ENCODE measurements at places on chromosomes 13 and 19.

DNA sequence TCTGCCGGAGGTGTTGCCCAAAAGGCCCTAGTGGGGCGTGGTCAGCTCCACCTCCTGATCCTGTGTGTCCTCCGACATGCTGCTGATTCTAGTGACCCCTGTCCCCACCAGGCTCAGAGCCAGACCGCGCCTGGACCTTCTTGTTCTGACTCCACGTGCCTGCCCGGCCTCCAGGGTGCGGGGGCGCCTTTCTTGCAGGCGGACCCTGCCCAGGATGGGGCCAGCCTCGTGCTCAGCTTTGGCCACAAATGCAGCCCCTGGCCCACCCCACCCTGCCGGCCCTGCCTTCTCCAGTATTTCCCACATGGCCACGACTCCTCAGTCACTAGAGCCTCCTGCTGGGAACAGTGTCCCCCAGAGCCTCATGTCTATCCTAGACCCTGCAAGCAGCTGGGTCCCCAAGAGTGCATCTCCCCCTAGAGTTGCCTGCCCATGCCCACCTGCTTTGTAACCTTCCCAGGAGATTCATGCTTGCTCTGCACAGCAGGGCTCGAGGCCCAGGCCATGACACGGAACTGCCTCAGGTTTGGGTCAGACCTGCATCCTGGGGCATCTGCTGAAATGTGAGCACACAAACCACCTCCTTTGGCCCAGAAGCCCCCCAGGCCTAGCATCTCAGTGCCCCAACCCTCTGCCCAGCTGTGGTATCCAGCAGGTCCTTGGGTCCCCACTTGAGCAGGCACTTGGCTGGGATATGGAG, 27.0 kb downstream of the TMEM161A start:
- DNase-seq = no peak

DNA sequence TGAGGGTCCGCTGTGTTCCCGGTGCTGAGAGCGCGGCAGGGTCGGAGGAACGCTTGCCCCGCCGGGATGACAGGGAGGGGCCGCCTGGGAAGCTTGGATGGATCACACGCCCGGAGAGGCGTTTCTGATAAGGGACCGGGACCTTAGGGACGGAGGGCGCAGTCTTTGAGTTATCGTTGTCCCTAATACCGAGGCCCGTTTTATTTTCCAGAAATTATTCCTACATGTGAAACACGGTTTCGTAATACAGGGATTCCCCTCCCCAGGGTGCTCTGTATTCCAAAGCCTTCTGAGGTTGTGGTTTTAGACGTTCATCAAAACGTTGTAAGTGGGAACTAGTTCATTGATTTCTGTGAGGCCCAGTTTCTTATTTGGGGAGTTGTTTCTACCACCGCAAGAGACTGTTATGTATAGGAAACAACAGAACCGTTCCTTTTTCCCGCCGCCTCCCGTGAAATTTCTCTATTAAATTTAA, 752 bp downstream of the PDCD5 start:
- peak; percentile 3 for DNase-seq

DNA sequence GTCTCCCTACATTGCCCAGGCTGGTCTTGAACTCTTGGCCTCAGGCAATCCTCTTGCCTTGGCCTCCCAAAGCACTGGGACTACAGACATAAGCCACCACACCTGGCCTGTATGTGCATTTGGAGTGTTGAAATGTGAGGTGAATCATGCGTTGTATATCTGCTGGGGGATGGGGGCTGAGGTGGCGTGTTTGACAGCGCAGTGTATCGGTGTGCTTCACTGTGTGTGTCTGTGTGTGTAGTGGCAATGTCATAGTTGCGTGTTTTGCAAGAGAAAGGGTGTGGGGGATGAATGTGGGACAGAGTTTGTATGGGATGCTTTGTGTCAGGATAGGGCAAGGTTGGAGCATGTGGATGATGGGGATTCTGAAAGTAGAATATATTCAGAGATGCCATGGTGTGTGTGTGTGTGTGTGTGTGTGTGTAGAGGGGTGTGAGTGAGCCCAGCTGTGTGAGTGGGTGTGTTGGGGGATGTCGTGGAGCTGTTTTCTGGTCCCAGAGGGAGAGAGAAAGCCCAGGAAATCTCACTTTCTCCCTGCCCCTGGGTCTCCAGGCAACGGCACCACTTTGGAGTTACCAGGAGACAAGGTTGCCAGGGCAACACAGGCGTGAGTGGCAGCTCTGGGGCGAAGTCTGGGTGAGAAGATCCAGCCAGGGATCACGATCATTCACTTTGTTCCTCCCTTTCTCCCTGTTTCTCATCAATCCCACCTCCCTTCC, 1.1 kb upstream of the SWSAP1 start:
- DNase-seq = no peak

DNA sequence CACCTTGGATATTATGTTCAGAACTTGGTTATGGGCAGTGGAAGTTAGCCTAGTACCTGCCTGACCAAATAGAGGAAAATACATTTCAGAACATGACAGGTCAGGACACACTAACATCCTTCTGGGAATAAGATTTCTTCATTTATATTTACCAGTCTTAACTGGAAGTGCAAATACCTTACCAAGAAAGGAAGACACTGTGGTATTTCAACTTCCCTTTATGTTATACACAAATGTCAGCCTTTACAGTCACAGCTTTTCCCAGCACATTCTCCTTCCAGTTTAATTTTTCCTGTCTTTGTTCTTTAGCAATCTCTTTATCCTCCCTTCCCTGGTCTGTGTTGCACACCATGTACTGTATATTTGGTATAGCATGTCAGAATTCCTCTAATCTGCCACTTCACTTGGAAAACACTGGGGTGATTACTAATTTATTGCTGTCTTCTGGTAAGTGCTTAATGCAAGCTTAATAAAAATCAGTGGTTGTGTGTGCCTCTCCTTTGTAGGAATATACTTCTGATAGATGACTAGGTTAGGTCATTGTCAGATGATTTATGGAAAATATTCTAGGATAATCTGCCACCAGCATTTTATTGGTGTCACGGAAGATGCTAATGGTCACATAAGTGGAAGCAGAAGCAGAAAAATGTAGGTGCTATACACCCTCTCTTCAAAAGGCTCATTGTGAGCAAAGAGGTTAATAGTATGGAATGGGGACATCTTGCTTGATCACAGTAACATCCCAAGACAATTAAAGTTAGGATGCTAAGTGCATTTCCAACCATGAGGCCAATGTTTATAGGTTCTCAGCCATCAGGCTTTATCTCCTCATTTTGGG, 124.3 kb upstream of the STARD13 start:
- DNase-seq = no peak

DNA sequence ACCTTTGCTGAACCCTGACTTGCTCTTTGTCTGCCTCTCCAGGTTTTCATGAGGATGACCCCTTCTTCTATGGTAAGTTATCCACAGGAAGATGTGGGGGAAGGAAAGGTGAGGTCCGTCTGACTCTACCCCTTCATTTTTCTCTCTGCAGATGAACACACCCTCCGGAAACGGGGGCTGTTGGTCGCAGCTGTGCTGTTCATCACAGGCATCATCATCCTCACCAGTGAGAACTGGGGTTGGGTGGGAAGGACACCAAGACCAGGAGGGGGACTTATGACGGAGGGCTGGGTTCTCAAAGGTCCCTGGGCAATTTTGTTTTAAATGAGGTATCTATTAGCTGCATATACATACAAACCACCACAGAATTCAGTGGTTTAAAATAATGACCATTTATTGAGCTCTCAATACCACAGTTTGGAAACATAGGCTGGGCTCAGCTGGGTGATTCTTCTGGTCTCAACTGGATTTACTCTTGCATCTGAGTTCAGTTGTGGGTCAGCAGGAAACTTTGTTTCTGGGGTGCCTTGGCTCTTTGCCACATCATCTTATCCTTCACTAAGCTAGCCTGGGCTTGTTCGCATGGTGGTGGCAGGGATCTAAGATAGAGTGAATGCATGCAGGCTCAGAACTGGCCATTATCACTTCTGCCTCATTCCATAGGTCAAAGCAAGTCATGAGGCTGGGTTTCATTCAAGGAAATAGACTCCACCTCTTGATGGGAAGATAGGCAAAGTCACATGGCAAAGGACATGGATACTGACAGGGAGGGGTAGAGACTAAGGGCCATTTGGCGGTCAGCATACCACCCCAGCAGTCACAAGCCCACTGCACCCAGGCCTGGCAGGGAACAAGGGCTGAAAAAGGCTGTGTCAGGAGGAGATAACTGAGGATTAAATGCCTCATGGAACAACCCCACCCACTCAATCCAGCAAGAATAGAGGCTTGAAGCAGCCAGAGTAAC, 11.8 kb downstream of the FXYD5 start:
- no peak for DNase-seq

- no peak for DNase-seq
Measured at GRCh38 chr19:14502334-14503092, 6.6 kb upstream of the GIPC1 start.

GRCh38 chr13:111286749-111287148, 33.7 kb upstream of the TEX29 start:
- no peak for DNase-seq

- DNase-seq = no peak
Measured at GRCh38 chr19:48867123-48867745, 1.2 kb downstream of the PLEKHA4 start.

DNA sequence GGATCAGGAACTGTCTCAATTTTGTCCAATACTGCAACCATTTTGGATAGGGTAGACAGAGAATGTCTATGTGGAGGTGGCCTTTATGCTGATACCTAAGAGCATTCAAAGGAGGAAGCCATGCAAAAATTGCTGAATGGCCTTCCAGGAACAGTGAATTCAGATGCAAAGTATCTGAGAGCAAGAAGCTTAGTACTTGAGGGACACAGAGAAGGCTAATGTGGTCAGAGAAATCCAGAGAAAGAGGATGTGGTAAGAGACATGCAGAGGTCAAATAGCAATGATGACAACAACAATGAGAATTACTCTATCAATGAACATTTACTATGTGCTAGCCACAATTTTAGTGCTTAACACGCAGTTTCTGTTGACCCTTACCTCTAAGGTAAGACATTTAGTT, 785.6 kb upstream of the KLHL1 start:
- DNase-seq = no peak

GRCh38 chr19:1618157-1619093, 13.2 kb upstream of the UQCR11 start:
- DNase-seq = no peak

DNA sequence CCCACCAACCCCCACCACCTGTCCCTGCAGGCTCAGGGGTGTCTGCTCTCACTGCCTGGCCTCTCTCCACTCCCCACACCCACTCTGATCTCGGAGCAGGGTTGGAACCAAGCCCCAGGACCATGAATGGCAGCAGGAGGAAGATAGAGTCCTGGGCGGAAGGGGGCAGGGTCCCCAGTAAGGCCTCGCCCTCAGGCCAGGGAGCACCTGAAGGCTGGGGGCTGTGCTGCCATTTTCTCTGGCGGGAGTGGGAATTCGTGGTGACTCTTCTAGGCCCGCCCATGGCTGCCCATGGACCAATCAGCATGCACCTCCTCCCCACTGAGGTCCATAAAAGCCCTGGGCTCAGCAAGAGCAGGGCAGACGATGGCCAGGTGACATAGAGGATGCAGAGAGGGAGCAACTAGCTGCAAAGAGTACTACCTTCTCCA, 25.0 kb downstream of the KBTBD6 start:
- DNase-seq = no peak

GRCh38 chr13:50476577-50477285, 366.8 kb downstream of the DLEU7 start:
- DNase-seq = no peak

DNA sequence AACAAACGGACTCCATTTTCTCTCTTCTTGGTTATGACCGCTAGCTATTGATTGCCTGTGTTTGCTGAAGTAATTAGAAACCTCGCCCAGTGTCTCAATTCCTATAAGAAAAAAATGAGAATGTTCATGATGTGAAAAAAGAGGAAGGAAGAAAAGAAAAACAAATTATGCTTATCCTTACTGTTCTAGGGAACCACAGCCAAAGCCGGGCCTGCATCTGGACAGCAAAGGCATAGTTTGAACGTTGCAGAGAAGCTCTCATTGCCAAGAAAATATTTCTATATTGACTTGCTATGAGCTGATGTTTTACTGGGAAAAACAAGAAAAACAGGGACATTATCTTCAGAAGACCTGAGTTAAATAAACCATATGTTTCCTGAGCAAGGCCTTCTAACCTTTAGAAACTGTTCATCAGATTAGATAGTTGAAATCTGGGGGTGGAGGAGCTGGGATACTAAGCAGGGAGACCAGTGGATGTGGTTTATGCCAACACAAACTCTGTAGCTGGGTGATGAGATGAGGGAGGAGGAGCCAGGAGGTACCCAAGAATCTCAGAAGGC, 55.0 kb downstream of the EFNB2 start:
- no peak for DNase-seq

DNA sequence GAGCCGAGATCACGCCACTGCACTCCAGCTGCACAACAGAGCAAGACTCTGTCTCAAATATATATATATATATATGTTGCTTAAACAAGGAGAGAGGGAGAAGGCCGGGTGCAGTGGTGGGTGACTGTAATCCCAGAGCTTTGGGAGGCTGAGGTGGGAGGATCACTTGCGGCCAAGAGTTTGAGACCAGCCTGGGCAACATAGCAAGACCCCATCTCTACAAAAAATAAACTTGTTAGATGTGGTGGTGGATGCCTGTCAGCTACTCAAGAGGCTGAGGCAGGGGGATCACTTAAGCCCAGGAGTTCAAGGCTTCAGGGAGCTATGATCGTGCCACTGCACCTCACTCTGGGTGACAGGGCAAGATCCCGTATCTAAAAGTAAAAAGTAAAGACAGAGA, 5.3 kb upstream of the HSD17B14 start:
- DNase-seq = no peak

DNA sequence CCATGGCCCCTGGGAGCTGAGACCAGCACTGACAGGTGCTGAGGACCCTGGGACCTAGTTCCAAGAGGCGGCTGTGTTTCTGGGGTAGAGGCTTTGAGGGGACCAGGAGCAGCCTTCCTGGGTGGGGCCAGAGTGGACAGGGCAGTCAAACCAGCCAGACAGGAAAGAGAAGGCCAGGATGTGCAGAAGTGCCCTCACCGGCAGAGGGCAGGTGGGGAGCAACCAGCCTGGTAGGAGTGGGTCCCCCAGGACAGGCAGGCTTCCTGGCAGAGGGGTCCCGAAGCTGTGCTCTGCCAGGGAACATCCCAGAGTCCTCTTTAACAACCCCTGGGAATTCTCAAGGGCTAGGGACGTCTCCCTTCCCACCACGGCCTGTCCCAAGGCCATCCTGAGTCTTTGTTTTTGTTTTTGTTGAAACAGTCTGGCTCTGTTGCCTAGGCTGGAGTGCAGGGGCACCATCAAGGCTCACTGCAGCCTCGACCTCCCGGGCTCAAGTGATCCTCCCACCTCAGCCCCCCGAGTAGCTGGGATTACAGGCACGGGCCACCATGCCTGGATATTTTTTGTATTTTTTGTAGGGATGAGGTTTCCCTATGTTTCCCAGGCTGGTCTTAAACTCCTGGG, 3.0 kb upstream of the HIPK4 start:
- DNase-seq = no peak
